ENCODE measurements at places on chromosomes 3 and 15. TPM values are rescaled to one million over a fixed set of nuclear protein-coding genes. Genes with fewer than 3 reads are reported as not detected.

ESYT3 gene
- polyA plus RNA-seq: 0.14 TPM

DNA sequence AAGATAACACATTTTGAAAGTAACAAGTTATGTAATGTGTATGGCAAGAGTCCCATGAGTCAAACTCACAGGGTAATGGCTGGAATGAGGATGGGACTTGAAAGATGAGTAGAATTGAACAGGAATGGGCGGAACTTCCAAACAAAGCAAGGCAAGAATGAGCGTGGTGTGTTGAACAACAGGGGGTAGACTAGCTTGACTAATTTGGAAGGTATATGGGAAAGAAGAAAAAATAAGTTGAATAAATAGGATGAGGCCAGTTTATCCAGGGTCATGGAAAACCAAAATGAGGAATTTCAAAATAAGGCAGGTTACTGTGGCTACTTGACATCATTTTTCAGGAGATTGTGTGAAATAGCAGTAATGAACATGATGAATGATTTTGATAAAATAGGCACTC is 2.5 kb upstream of the DPH6 start:
- no peak for DNase-seq

DNA sequence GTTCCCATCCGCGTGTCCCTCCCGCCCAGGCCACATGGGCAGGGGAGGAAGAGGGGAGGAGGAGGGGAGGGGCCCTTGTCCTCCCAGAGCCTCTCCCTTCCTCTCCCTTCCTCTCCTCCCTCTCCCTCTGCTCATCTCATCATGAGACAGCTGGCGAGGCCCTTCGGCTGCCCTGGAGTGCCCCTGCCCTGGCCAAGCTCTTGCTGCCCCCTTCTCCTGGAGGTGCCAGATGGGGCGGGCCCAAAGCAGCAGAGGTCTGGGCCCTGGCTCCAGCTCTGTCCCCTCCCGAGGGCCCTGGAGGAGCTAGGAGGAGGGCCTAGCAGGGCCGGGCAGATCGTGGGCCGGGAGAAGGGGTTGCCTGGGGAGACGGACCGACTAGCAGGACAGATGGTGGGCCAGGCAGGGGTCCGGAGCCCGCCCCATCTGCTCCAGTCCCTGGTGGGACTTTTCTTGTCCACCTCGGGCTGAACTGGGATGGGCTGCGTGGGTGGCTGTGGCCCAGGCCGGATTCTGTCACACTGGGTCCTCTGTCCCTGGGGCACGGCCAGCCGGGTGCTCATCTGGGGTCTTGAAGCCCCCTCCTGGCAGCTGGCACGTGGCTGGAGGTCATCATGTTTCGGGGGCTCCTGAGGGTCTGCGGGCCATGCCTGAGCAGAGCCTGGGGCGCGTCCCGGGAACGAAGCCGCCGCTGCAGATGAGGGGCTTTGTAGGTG is 183.4 kb downstream of the GOLGA6L6 start:
- DNase-seq: no peak

- DNase-seq: no peak
Observed at GRCh38 chr3:158352551-158352950, 218.4 kb upstream of the MLF1 start.

DNA sequence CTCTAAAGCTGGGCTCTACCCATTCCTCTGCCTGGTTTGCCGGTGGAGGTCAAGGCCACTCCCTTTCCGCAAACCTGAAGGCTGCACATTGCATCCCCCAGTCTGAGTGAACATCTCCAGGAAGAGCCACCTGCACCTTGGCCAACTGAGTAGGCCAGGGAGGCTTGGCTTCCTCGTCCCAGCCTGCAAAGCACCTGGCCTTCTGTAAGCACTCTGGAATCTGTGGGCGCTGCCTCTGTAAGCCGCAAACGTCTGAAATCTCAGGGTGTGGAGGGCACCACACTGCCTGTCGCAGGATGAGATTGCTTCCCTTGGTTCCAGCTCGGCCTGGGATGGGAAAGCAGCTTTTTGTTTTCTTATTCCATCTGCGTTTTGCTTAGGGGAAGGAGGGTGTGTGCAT is 81.3 kb downstream of the SEC22A start:
- DNase-seq: no peak

DNA sequence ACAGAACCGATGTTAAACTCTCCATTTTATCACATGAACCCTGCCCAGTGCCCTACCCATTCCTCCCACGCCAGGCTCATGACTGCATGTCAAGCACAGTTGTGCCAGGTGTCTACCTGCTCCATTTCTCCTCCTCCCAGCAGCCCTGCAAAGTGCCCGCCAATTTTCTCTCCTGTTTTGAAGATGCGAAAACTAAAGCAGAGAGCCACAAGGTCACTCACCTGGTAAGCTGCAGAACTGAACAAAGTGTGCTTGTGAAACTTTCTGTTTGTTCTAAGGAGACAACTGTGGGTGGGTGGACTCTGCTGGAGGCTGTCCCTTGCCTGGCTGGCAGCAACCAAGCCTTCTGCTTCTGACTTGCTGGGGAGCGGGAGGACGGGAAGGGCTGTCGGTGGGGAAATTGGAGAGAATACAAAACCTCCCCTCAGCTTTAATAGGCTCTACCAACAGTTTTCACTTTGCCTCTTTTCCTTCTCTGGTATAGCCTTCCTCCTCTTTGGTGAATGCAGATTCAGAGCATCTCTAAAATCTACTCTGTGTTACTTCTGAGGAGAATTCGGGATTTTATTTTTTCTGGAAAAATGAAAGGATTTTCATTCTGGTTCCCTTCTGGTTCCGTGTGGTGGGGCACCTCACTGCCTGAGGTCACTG is 23.0 kb downstream of the LIMD1 start:
- no peak for DNase-seq

C15orf62 gene
- 0.67 TPM for polyA plus RNA-seq

GRCh38 chr3:41131224-41131623 is 68.1 kb upstream of the CTNNB1 start:
- DNase-seq: no peak

DNA sequence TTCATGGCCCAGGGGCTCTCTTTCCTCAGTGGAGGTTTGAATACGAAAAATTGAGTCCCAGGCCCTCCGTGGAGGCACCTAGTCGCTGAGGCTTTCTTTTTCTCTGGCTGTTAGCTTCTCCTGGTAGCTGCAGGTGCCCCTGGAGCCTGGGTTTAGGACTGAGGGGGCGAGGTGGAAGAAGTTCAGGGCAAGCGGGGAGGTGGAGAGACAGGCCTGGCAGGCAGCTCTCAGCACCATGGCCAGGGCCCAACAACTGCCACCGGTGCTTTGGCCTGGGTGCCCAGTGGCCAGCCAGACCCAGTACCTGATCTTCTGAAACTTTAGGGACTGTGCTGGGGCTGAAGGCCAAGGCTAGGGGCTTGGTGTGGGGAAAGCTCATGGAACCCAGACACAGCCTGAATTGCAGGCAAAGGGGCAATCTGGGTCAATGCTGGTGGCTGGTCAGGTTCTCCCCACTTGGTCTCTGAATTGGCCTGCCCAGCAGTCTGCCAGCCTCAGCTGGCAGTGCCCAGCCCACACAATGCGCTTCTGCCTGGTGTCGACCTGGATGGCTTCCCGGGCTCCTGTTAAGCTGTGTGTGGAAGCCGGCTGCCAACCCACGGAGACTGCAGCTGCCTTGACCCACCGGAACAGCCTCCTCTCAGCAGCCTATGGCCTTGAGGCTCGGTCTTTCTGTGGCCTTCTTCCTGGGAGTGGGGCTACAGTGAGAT is 30.3 kb upstream of the POLG start:
- DNase-seq: no peak

GATA2 gene
- not detected for polyA plus RNA-seq

DNA sequence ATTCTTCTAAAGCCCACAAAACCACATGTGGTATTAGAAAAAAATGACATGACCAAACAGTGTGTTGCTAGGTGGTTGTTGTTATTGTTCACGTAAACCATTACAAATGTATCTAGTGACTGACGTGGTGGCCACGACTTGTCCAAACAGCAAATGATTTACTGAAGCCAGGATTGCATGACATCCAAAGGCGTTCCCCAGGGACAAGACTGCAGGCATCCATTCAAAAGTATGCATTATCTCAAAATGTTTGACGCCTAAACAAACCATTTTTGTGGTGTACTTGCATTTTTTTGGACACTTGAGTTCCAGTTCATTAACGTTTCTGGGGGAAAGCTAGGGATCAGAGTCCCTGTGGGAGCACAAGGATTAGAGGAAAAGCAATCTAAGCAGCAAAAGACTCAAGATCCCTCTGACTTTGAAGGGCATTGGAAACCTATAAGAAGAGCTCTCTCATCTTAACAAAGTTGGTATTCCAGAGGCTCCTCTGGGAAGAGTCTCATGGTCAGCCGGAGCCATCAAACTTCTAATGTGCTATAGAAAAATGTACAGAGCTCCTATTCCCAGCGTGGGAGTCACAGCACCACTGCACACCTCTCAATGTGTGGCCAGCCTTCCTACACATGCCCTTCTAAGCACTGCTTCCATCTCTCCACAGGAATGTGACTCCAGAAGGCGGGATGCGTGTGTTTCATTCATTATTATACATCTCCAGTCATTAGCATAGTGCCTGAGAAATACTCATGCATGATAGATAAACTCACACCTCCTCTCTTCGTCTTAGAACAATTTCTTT is 62.9 kb downstream of the FBN1 start:
- DNase-seq: no peak

ADPRH gene
- 0.38 TPM for polyA plus RNA-seq

GRCh38 chr3:27503526-27503925 is 19.3 kb upstream of the SLC4A7 start:
- no peak for DNase-seq

- no peak for DNase-seq
Observed at GRCh38 chr15:25703726-25704125, 159.4 kb downstream of the ATP10A start.

GRCh38 chr15:56215769-56216168 is 27.9 kb downstream of the RFX7 start:
- no peak for DNase-seq

DNA sequence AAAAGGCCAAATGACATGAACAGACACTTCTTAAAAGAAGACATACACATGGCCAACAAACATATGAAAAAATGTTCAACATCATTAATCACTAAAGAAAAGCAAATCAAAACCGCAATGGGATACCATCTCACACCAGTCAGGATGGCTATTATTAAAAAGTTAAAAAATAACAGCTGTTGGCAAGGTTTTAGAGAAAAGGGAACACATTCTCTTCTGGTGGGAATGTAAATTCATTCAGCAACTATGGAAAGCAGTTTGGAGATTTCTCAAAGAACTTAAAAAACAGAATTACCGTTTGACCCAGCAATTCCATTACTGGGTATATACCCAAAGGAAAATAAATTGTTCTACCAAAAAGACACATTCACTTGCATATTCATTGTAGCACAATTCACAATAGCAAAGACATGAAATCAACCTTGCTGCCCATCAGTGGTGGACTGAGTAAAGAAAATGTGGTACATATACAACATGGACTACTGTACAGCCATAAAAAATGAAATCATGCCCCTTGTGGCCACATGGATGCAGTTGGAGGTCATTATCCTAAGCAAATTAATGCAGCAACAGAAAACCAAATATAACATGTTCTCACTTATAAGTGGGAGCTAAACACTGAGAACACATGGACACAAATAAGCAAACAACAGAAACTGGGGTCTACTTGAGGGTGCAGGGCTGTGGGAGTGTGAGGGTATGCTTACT is 190.7 kb upstream of the MCTP2 start:
- DNase-seq: no peak

GRCh38 chr3:56788521-56788920 is 13.2 kb downstream of the ARHGEF3 start:
- no peak for DNase-seq

DNA sequence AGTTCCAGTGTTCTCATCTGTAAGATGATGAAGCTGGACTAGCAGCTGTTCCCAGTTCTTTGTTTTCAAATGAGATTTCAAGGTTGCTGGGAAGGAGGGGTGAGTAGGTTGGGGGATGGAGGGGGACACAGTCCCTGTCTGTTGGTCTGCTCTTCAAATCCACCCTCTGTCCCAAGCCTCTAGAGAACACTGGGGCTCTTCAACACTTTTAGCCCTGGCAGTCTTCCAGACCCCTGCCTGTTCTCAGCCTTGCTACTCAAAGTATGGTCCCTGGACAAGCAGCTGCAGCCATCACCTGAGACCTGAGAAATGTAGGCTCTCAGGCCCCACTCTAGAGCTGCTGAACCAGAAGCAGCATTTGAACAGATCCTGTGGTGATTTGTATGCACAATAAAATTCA is 41.3 kb downstream of the NEK11 start:
- no peak for DNase-seq

GRCh38 chr3:187858041-187858440 is 112.8 kb upstream of the BCL6 start:
- no peak for DNase-seq

- DNase-seq: no peak
Observed at GRCh38 chr15:77823736-77824135, 191.0 kb upstream of the LINGO1 start.

TNIK gene
- 20.2 TPM for polyA plus RNA-seq

- DNase-seq: peak; percentile 21
Observed at GRCh38 chr15:70486451-70487386, 276.6 kb downstream of the UACA start.

GRCh38 chr15:74530771-74531143 is 10.3 kb upstream of the ARID3B start:
- no peak for DNase-seq

RBP2 gene
- polyA plus RNA-seq: not detected

TEX55 gene
- not detected for polyA plus RNA-seq

- no peak for DNase-seq
Observed at GRCh38 chr3:50120364-50121071, 31.8 kb downstream of the RBM5 start.

- DNase-seq: no peak
Observed at GRCh38 chr15:75966073-75966472, 46.2 kb downstream of the NRG4 start.

DNA sequence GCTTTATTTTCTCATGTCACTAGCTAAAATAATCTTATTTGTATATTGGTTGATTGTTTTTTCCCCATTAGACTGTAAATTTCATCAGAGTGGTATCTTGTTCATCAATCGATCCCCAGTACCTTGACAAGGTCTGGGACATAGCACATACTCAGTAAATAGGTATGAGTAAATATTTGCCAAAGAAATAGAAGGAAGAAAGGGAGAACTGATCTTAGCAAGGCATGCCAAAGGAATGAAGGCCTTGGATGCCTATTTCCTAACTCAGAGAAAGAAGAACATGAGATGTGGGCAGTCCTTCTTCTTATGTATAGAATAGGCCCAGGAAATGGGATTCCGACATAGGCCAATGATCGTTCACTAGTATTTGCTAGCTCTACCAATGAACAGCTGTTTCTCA is 54.7 kb downstream of the ISL2 start:
- DNase-seq: no peak

GRCh38 chr15:29601811-29602210 is 220.5 kb downstream of the TJP1 start:
- DNase-seq: no peak
